T-helper 2 cell (primary cell): ENCODE measurements at places on chromosomes 1 and 21.

DNA sequence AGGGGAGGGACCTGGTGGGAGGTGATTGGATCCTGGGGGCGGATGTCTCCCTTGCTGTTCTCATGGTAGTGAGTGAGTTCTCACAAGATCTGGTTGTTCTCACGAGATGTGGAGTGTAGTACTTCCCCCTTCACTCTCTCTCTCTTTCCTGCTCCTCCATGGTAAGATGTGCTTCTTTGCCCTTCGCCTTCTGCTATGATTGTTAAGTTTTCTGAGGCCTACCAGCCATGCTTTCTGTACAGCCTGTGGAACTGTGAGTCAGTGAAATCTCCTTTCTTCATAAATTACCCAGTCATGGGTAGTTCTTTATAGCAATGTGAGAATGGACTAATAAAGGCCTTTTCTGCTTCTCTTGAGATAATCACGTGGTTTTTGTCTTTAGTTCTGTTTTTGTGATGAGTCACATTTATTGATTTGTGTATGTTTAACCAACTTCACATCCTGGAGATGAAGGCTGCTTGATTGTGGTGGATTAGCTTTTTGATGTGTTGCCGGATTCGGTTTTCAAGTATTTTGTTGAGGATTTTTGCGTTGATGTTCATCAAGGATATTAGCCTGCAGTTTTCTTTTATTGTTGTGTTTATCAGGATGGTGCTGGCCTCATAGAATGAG, 45.5 kb downstream of the RABGAP1L start:
- peak; percentile 87 for DNase-seq

- DNase-seq, result no peak
Measured at GRCh38 chr1:3135073-3135702, 66.2 kb downstream of the PRDM16 start.

GRCh38 chr1:115241309-115241708, 96.7 kb downstream of the NGF start:
- DNase-seq, result no peak

DNA sequence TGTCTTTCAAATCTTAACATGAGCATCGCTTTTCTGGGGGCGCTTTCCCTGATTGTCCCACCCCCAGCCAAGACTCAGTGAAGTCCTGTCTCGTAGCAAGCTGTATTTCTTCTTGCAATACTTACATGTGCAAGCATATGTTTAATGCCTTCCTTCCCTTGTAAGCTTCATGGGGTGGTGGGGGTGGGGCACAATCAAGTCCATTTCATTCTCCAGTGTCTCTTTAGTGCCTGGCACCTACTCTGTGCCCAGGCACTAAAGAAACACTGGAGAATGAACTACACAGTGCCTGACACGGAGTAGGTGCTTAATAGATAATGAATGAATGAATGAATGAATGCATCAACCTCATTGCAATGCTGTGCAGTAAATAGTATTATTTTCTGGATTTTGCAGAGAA, 143.1 kb downstream of the PLPP3 start:
- no peak for DNase-seq

DNA sequence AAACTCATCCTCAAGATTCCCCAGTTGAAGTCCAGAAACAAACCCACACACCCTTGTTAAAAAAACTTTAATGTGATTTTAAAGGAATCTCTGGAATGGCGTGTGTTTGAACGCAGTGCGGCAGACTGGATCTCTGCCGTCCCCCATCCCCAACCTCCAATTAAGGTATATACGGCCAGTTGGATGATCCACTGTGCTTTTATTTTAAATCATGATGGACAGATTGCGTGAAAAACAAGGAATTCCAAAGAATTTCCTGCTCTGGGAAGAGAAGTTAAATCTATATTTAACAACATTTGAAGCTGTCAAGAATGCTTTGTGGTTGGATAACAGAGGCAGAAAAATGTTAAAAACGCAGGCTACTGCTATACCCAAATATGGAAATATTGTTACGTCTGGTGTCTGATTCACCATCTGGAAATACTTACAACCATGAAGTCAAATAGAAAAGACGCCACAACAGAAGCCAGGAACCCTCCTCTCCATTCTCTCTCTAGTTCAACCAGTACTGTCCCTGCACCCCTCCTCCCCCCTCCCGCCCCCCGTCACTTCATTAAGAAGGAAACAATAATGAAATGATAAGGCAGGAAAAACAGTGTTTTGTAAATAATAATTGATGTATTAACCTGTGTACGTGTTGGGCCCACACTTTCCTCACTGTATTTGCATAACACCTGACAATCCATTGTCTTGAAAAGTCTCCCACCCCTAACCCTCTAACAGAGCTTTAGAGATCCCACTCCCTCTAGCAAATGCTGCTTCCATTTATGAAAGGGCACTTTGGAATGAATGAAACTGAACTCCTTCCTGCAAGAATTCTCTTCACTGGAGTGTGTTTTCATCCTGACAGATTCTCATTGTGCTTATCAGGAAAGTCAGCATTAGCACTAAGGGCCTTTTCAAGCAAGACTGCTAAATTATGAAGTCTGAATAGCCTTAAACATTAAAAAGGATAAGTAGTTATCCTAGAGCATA, 2.0 kb upstream of the CCN1 start:
- no peak for DNase-seq

- no peak for DNase-seq
Measured at GRCh38 chr1:205477759-205478247, 22.0 kb upstream of the BLACAT1 start.
